Anterior cingulate cortex (tissue), 58 donors: ENCODE measurements at places on chromosomes 11 and 22.

- no peak for DNase-seq
These were observed 29.7 kb downstream of the KIAA0930 start for GRCh38 chr22:45210991-45211390.

DNA sequence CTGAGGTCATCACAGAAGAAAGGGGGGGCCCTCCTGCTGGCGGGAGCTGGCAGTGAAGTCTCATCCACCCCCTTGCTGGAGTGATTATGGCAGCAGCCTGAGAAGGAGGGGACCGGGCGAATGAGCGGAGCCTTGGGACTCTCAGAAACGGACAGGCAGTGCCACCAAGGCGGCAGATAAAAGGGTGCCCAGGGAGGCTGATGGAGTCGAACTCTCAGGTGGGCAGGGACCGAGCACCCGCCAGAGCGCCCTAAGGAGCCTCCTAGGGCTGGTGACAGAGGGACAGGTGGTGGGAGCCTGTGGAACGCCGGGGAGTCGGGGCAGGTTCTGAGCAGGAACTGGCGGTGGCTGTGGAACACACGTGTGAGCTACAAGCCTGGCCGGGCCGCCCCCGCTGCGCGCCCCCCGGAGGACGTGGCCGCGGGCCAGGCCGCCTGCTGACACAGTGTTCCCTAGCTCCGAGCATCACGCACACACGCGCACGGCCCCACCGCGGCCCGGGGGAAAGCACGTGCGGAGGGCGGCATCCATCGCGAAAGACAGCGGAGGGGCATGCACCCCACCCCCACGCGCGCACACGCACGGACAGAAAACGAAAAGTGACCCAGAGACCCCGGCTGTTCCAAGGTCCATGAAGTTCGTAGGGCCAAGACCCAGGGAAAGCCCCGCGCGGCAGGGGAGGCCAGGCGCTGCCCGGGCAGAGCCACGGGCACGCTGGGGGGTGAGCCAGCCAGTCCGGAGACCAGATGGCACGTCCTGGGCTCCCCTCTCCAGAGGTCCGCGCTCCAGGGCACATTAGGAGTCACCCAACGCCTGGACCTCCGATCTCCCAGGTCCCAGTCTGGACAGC is 1.0 kb downstream of the VWCE start:
- DNase-seq, result no peak

- DNase-seq, result no peak
These were observed 356.5 kb downstream of the INSC start for GRCh38 chr11:15471048-15471894.

DNA sequence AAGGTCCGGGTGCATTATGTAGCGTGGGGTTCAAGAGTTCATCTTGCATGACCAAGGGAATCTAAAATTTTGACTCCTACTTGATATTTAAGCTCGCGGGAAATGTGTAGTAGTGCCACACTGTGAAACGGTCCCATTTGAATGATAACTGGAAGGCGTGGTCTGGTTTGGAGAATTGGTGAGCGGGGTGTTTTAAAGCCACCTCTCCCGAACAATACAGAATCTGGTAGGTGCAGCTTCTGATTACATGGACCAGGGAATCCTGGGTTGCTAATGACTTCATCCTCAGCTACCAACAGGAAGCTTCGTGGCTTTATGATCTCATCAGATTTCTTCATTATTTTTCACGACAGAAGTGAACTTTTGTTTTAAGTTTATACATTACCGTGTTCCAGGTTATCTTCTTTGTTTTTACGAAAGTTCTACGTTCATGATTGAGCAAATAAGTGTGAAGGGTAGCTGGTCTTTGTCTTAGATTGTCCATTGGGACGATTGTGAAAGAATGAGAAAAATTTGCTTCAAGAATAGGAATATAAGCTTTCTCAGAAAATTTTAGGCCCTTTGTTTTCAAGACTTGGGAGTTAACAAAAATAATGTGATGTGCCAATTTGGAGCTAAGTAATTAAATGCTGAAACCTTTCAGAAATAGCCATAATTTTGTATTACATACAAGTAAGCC is 1.7 kb downstream of the QSER1 start:
- DNase-seq, result no peak

GRCh38 chr11:2768471-2769408 is 68.9 kb upstream of the KCNQ1OT1 start:
- DNase-seq, result no peak

- no peak for DNase-seq
These were observed 294.7 kb upstream of the ZC3H12C start for GRCh38 chr11:109798521-109798920.

GRCh38 chr22:20953668-20954500 is 13.2 kb upstream of the AIFM3 start:
- no peak for DNase-seq

GRCh38 chr11:32137263-32137662 is 46.4 kb downstream of the RCN1 start:
- DNase-seq, result no peak

GRCh38 chr22:49961005-49961600 is 531 bp downstream of the PIM3 start:
- DNase-seq, result no peak

DNA sequence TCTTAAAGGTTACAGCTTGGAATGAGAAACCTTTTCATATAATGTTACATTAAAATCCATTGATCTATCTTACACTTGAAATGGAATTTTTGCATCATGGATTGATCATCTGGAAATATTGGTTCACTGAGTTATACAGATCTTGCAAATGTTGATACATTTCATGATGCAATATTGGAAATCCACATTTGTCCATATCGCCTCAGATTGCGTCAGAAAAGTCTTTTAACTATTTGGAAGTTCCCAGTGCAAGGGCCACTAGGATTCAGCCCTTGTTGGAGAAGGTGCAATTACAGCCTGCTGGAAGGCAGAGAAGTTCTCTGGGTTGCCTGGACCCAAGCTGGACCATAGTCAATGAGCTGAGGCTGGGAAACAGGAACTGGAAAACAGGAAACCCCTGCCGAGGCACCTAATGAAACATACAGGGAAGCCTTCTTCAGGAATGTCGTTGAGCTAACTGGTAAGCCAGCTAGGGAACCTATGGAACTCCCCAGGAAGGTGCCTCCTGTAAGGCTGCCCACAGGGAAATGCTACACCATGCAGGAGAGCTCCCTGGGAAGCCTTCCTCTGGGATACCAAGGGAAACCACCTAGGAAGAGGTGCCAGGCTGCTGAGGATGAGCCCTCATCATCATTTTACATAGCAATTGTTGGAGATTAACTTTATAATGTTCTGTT is 600.4 kb upstream of the CADM1 start:
- DNase-seq, result no peak
